ENCODE measurements at places on chromosomes 12 and 14.

DNA sequence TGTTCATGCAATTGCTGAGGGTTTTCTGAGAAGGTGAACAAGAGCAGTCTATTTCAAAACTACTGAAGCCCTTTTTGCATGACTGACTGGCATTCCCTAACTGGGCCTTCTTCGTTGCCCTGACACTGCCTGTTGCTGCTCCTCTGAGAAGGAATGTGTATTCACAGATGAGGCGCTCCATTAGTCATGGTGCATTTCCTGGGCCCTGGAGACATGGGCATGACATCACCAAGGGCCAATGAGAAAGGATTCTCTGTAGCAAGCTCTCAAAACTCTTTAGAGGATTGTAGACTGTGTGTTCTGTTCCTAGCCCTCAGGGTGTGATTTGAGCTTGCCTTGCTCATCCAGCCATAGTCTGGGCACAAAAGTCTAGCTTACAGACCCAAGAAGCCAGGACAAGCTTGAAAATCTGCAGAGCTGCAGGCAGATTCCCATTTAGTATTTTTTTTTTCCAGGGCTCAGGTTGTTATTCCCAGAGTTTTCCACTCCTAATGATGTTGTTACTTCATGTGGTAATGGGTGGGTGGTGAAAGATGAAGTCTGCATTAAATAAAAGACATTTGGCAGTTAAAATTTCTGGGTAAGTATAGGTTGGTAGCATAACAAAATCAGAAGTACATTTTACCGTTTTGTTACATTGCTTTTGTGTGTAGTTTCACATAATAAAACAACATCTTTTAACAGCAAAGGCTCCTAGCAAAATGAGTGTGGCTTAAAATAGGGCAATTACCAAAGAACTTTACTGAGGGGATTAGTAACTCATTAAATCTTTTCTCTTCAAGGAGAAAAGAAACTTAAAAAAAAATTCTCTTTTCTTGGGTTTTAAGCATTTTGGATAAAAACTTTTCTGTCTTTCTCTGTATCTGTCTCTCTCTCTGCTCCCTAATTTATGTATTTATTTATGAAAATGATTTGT lies 318.4 kb downstream of the RAD51B start:
- no peak for DNase-seq

GRCh38 chr12:20213723-20214625 lies 154.4 kb upstream of the PDE3A start:
- DNase-seq, result no peak

- no peak for DNase-seq
Observed at GRCh38 chr14:58824106-58824505, 186.3 kb downstream of the DACT1 start.

- DNase-seq, result no peak
Observed at GRCh38 chr14:50795142-50795541, 35.8 kb downstream of the NIN start.

DNA sequence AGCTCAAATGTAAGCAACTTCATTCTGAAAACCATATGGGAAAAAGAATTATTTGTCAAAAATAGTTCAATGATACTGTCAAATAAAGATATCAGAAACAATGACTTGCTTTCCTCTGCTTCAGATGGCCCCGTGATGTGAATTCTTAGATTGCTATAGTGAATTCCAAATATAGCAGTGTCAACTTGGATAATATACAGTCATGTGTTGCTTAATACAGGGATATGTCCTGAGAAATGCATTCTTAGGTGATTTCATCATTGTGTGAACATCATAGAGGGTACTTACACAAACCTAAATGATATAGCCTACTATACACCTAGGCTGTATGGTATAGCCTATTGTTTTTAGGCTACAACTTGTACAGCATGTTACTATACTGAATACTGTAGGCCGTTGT lies 108.7 kb upstream of the MIS18BP1 start:
- no peak for DNase-seq

- DNase-seq, result no peak
Observed at GRCh38 chr14:54785136-54785777, 117.4 kb downstream of the GCH1 start.

GRCh38 chr12:121668750-121669520 lies 519 bp downstream of the MORN3 start:
- DNase-seq, result no peak

GRCh38 chr12:123512838-123513665 lies 20.5 kb downstream of the RILPL1 start:
- no peak for DNase-seq

DNA sequence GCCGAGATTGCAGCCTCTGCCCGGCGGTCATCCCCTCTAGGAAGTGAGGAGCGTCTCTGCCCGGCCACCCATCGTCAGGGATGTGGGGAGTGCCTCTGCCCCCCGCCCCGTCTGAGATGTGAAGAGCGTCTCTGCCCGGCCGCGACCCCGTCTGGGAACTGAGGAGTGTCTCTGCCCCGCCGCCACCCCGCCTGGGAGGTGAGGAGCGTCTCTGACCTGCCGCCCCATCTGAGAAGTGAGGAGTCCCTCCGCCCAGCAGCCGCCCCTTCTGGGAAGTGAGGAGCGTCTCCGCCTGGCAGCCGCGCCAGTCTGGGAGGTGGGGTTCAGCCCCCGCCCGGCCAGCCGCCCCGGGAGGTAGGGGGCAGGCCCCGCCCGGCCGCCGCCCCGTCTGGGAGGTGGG lies 544.0 kb downstream of the CCER1 start:
- no peak for DNase-seq

- no peak for DNase-seq
Observed at GRCh38 chr14:43200519-43200918, 1306.6 kb downstream of the FSCB start.

DNA sequence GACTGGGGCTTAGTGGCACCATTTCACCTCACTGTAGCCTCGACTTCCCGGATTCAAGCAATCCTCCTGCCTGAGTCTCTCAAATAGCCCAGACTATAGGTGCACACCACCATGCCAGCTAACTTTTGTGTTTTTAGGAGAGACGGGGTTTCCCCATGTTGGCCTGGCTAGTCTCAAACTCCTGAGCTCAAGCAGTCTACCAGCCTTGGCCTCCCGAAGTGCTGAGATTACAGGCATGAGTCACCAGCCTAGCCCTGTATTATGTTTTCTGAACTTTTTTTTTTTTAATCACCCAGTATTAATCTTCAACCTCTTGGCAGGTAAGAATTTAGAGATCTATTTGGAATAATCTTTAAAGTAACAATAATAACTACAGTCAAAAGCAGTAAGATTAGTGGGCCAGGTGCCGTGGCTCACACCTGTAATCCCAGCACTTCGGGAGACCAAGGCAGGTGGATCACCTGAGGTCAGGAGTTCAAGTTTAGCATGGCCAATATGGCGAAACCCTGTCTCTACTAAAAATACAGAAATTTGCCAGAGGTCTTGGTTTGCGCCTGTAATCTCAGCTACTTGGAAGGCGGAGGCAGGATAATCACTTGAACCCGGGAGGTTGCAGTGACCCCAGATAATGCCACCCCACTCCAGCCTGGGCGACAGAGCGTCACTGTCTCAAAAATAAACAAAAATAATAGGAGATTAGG lies 8.6 kb downstream of the NANOG start:
- DNase-seq, result no peak

- DNase-seq, result no peak
Observed at GRCh38 chr14:94059998-94060397, 21.0 kb downstream of the DDX24 start.

- DNase-seq, result no peak
Observed at GRCh38 chr14:69660344-69661193, 49.2 kb downstream of the SUSD6 start.

DNA sequence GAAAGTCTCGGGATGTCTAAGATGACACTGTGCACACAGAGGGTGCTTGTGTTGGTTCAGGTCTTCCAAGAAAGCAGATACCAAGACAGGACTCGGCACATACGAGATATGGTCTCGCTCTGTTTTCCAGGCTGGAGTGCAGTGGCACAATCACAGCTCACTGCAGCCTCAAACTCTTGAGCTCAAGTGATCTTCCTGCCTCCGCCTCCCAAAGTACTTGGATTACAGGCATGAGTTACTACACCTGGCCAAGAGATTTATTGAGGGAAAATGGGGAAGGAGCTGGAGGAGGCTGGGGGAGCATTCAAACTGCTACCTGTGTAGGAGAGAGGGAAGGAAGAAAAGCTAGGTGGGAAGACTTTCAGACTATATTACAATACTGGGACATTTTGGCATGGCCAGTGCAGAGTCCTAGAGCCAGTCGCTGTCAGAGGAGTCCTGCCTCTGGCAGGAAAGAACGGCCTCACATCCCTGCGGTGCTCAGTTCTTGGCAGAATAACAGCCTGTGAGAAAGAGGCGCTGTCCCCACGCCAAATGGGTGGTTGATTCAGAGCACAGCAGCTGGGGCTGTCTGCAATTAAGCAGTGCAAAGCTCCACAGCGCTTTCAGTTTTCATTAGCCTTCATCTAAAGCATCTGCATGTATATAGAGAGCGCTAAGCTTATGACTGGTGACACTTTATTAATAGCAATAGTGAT lies 18.3 kb downstream of the SLC17A8 start:
- no peak for DNase-seq

GRCh38 chr12:72716221-72716620 lies 444.1 kb downstream of the TRHDE start:
- no peak for DNase-seq

DNA sequence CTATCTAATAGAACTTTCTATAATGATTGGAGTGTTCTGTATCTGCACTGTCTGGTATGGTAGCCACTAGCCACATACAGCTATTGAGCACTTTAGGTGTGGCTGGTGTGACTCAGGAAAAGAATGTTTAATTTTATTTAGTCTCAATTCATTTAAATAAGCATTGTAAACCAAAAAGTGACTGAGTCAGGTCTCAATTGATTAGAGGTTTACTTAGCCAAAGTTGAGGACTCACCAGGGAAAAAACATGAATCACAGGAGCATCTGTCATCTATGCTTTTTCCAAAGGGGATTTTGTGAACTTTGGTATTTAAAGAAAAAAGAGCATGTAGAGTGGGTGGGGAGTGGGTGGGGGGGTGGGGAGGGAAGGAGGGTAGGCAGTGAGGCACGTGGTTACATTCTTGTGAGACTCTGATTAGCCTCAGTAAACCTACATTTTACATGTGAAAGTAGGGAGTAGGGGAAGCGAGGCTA lies 473.1 kb downstream of the ATP23 start:
- no peak for DNase-seq

- DNase-seq, result no peak
Observed at GRCh38 chr14:45838597-45838996, 585.6 kb upstream of the MIS18BP1 start.

DNA sequence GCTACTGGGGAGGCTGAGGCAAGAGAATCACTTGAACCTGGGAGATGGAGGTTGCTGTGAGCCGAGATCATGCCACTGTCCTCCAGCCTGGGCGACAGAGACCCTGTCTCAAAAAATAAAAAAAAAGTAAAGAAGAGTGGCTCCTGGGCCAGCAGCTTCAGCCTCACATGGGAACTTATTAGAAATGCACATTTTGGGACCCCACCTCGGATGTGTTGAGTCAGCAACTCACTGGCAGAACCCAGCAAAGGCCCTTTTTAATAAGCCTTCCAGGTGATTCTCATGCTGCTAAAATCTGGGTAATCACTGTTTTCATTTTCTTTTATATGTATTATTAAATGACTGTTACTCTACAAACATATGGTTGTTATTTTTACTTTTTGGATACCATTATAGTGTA lies 41.6 kb downstream of the TBK1 start:
- no peak for DNase-seq

- no peak for DNase-seq
Observed at GRCh38 chr14:78007160-78007559, 163.0 kb upstream of the NRXN3 start.

DNA sequence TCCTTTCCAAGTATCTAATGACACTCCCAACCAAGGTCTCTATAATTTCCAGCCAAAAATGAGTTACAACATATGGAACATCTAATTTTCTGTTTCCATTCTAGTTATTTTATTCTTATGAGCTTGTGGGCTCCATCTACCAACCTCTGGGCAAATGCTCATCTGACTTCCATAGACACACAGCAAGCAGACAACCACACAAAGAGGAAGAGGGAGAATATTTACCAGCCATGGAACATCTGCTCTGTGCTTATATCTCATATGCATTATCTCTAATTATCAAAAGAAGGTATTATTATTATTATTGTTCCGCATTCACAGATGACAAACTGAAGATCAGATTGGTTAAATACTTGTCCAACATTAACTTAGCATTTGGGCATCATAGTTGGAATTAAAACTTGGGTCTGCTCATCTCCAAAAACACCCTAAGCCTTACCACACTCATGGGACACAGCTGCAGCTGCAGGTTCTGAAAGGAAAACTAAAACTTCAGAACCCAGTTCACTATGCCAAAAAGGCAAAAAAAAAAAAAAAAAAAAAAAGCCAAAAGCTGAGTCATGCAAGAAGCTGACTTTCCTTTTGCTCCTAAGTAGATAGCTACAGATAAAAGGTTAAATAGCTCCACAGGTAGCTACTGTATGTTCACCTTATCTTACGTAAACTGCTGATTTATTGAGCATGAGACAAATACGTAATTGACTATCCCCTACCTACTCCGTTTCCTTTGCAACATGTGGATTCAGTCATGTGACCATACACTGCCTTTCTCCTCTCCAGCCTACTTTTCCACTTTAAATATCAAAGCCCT lies 23.6 kb upstream of the TCL1B start:
- DNase-seq, result peak; percentile 19

- DNase-seq, result no peak
Observed at GRCh38 chr14:22884076-22884737, 1.2 kb downstream of the REM2 start.

- no peak for DNase-seq
Observed at GRCh38 chr12:34021071-34021470, 1.2 kb upstream of the ALG10 start.

DNA sequence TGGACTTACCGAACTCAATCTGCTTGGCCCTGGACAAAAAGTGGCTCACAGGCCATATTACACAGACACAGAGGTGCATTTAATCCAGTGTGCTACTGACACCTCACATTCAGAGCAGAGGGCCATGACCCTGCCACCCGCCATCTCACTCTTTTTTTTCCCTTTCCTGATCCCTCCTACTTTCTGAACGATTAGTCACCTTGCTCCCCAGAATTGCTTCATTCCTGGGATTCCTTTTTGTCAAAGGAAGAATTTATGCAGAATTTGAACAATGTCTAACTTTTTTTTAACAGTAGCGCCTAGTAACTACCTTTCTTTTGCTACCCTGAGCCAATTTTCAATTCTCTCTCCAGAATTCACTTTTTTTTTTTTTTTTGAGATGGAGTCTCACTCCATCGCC lies 4.6 kb downstream of the PKP2 start:
- no peak for DNase-seq

DNA sequence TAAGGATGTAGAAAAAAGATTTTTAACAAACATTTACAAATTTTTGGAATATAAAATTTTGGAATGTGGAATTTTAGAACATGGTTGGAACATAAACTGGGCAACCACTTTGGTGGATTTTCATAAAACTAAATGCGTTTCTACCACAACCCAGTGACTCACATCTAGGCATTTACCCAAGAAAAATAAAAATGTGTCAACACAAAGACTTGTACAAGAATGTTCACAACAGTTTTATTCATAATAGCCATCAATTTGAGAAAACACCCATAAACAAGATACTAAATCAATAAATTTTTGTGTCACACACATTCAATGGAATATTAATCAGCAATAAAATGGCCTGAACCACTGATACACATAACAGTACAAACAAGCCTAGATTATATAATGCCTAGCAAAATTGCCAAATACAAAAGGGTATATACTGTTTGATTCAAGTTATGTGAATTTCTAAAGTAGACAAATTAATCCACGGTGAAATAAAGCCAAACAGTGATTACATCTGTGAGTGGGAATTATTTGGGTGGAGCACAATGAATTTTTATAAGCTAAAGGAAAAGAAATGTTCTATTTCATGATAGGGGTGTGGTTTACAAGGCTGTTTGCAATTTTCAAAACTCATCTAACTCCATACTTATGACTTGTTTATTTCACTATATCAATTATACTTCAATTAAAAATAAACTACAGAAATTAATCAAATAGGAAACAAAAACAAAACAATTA lies 415.2 kb upstream of the OR4E1 start:
- no peak for DNase-seq

All from LNCaP clone FGC (cell line).